GDM1 (cell line): ENCODE measurements at places on chromosomes 13 and 19.

GRCh38 chr13:52945348-52945747 lies 83.3 kb upstream of the OLFM4 start:
- no peak for DNase-seq

GRCh38 chr13:97005625-97006262 lies 11.5 kb upstream of the OXGR1 start:
- DNase-seq, result no peak

DNA sequence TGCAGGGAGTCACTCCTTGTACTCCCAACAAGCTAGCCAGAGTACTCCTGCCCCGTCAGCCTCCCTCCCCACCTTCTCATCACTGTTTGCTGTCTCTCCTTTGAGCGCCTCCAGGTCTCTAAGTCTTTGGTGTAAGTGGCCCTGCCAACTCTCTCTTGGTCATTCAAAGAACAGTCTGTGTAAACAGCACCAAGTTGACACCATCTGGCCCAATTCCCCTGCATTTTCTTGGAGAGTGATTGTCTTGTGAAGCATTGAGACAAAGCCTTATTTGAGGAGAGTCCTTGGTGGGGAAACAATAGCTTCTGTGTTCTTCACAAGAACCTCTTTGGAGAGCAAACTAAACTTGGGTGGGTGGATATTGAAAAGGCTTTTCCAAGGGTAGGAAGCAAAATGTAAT lies 114.6 kb upstream of the RNF113B start:
- no peak for DNase-seq

GRCh38 chr13:36608474-36608873 lies 65.3 kb upstream of the SERTM1 start:
- no peak for DNase-seq

GRCh38 chr19:5138606-5139582 lies 170.0 kb downstream of the KDM4B start:
- DNase-seq, result peak; percentile 97

DNA sequence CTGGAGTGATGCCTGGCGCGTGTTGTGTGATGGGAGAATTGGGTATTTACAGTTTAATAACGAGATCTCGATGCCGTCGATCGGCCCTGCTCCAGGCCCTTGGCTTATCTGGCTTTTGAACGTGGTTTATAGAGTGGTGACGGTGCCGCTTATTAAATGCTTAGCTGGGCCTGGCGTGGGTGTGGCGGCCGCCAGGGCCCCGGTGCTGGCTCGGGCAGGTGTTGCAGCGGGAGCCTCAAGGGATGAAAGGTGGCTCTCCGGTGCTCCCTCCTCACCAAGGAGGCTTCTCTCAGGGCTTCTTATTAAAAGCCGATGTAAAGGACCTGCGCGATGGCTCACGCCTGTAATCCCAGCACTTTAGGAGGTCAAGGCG lies 173.8 kb downstream of the KDM4B start:
- no peak for DNase-seq

GRCh38 chr13:108681986-108682575 lies 52.7 kb downstream of the MYO16 start:
- no peak for DNase-seq
